Adrenal gland (tissue), 19 donors: ENCODE measurements at places on chromosomes 3 and 15. TPM values are rescaled to one million over a fixed set of nuclear protein-coding genes. Genes with fewer than 3 reads are reported as not detected.

Gene MUSTN1
- 1.4 TPM for polyA plus RNA-seq

Gene ST8SIA2
- 0.20 TPM for polyA plus RNA-seq

Gene TERB2
- polyA plus RNA-seq, result not detected

Gene BNC1
- polyA plus RNA-seq, result 0.03 TPM

Gene XCR1
- polyA plus RNA-seq, result not detected

Gene NPAP1
- polyA plus RNA-seq, result 0.03 TPM

Gene PIK3CB
- 4.6 TPM for polyA plus RNA-seq

Gene DIS3L
- polyA plus RNA-seq, result 47.8 TPM

Gene DENND6A
- polyA plus RNA-seq, result 10.0 TPM

Gene SPINT1
- 1.3 TPM for polyA plus RNA-seq

DNA sequence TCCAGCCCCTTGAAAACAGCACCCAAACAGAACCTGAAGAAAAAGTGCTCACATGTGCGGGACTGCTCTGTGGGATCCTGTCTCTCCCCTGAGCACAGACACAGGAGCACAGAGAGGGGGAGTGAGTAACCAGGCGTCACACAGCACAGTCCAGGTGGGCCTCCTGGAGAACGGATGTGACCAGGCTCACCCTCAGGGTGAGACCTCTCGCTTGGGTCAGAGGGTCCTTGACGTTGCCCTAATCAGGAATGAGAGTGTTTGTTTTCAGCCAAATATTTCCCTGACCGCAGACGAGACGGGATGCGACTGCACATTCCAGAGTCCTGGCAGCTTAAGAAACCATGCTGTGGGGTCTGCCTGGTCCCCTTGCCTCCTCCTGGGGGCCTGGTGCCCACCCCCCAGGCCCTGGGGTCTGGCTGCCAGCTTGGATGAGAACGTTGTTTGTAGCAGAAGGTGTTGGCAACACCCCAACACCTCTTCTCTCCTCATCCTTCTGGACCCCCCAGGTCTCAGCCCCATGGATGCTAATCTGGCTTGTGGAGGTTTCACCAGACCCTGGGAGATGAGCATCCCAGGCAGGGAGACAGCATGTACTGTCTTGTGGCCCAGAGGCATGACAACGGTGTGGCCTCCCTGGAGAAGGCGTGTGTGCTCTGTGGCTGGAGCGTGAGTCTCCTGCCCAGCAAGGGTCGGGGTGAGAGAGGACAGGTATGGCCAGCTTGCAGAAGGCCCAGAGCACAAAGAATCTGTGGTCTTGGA, 42.1 kb upstream of the SLC6A6 start:
- no peak for DNase-seq

- no peak for DNase-seq
Measured at GRCh38 chr3:24263069-24263668, 231.5 kb downstream of the THRB start.

GRCh38 chr15:91561371-91562100, 292.0 kb upstream of the SLCO3A1 start:
- DNase-seq, result no peak

DNA sequence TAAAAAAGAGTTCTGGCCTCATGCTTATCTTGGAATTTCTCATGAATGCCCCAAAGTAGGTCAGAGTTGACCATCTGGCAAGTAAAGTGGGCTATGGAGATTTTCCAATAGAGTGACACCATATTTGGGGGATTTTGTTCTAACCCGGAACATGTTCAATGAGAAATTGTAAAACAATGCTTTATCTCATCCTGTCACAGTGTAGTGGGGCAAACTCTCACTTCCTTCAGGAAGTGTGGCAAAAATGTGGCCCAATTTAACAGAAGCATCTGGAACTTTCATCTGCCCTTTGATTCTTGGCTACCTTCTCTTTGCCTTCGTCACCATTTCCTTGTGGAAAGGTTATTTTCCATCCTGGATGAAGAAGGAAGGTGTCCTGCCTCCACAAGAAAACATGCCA, 70.8 kb downstream of the ADAMTS9 start:
- DNase-seq, result no peak

GRCh38 chr3:125116311-125117080, 60.7 kb upstream of the HEG1 start:
- DNase-seq, result peak; percentile 71

DNA sequence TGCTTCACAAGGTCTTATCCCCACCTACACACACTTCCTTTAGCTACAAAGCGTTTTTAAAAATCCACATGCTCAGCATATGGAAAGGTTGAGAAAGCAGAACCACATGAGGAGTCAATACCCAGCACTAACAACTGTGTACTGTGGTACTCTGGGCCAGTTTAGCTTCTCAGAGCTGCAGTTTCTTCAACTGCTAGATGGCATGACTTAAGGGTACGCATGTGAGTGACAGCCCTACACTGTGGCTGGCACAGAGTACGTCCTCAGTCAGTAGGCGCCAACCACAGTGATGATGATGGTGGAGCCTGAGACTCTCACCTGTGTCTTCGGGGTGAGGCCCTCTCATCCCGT, 17.4 kb downstream of the CCDC12 start:
- DNase-seq, result no peak

- DNase-seq, result peak; percentile 45
Measured at GRCh38 chr15:84961114-84961452, 20.6 kb upstream of the PDE8A start.

- DNase-seq, result no peak
Measured at GRCh38 chr15:97959724-97960363, 659 bp upstream of the ARRDC4 start.

- no peak for DNase-seq
Measured at GRCh38 chr3:72597756-72598195, 250.5 kb downstream of the SHQ1 start.

DNA sequence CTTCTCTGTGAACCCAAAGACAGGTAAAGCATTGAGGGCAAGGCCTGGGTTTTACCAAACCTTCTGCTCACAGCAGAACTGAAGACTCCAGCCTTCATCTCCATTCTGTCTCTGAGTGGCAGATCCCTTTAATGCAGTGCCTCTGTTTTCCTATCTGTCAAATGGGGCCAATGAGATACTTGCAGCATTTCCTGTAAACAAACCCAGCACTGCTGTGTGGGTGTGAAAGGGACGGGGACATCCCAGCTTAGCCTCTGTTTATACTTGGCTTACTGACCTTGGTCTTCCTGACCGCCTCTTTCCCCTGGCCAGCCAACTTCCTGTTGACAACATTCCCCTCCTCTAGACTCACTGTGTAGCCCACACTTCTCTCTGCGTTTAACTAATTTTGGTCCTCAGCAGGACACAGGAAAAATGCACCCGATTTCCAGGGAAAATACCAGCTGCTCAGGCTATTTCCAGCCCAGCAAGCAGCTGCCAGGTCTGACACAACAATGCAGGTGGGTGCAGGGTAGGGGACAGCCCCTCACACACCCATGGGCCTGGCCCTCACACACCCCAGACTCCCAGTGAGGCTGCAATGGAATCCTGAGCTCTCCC, 105.9 kb upstream of the HERC1 start:
- DNase-seq, result peak; percentile 64

GRCh38 chr3:128362026-128362965, 104.4 kb downstream of the DNAJB8 start:
- DNase-seq, result peak; percentile 67

GRCh38 chr3:25173606-25174005, 254.5 kb upstream of the RARB start:
- DNase-seq, result no peak

DNA sequence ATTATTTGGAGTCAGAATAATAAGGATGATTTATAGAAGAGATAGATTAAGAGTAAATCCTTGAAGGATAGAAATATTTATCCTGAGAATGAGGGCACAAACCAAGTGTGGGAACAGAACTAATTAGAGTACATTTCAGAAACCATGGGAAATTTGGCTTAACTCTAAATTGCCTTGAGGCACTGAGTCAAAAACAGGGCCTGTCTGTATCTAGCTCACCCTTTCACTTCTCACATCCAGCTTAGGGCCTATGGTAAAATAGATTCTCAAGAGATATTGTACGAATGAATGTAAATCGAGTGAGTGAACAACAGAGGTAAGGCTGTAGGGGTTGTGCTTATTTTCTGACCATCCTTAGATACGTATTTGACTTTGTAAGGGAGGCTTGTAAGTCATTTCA, 586.1 kb upstream of the DPPA4 start:
- no peak for DNase-seq

DNA sequence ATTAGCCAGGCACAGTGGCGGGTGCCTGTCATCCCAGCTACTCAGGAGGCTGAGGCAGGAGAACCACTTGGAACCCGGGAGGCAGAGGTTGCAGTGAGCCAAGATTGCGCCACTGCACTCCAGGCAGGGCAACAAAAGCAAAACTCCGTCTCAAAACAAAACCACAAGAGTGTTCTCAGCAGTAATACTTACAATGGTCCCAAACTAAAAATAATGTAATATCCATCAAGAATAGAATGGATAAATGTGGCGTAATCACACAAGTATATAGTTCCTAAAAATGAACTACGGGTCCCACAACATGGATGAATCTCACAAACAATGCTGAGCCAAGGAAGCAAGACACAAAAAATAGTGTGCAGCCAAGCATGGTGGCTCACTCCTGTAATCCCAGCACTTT, 39.2 kb downstream of the STAG1 start:
- no peak for DNase-seq

DNA sequence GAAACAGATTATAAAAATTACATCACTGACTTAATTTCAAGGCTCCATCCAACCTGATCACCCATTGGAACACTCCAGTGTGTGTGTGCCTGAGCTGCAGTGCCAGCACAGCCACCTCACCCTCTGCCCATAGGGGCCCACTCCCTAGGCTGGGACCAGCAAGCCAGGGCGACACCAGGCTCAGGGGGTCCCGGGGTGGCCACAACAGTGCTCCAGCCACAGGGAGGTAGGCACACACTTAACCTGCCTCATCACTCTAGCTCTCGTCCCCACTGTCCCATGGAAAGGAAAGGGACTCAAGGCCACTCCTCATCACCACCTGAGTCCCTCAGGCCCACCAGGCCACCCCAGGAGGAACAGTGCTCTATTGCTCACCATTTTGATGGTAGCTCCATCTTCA, 24.9 kb downstream of the ZXDC start:
- DNase-seq, result no peak

GRCh38 chr3:126179825-126180476, 435 bp downstream of the ALDH1L1 start:
- DNase-seq, result peak; percentile 84

DNA sequence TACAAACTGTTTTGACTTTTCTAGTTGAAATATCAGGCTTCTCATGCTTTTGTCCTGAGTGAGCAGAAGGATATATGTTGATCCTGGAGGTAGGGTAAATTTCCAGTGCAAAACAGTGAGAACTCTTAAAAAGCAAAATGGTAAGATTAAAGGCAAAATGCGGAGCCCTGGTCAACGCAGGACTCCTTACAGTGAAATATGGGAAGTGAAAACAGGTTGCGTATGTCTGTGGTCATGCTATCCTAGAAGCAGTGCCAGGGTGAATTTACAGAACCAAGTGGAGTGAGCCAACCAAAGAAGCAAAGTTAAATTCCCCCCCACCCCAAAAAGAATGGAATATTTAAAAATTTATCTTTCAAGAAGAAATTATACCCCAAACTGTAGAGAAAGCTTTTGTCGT, 256.4 kb downstream of the NR2F2 start:
- DNase-seq, result no peak

DNA sequence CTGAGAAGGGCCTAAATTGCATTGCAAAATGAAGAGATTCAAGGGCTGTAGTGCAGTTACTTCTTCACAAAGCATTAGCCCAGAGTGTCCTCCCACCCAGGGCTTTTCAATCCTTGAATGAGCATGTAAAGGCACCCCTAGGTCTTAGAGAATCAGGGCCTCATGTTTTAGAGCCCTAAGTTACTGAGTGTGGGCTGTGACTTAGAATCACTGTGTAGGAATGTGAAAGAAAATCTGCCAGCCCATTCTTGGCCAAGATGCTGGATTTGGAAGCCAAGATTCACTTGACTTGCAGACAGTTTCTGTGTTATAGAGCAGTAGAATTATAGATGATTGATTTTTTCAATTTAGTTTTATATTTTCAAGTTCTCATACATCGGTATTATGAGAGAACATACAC, 153.2 kb downstream of the MYRIP start:
- no peak for DNase-seq

GRCh38 chr3:134034005-134034785, 4.5 kb upstream of the SLCO2A1 start:
- DNase-seq, result no peak

DNA sequence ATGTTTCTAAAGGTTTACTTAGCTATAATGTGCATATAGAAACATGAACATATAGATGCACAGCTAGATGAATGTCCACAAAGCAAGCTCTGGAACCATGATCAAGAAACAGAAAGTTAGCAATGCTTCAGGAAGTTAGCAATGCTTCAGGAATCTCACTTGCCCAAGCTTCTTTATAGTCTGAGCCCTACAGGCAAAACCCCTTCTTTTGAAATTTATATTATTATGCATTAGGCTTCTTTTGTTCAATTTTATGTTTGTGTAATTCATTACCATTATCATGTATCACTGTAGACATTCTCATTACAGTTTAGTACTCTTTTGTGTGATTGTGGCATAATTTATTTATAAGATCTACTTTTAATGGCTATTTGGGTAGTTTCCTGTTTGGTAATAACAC, 286.4 kb upstream of the BCHE start:
- DNase-seq, result no peak
